ENCODE measurements at places on chromosomes 16 and 17.

DNA sequence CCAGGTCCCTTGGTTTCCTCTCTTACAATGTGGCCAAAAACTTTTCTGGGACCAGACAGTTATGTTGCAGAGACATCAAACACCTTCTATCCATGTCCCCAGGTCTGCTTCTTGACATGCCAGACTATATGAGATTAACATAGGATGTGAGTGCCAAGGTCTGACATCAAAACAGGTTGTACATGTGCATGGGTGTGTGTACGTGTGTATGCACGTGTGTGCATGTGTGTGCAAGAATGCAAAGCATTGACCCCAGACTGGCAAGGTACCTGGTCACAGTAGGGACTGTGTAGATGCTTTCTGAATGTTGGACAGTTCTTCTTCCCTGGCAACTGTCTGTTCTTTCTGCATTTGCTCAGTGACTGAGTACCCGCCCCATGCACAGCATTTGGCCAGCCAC, 85.6 kb downstream of the NDE1 start:
- no peak for DNase-seq

DNA sequence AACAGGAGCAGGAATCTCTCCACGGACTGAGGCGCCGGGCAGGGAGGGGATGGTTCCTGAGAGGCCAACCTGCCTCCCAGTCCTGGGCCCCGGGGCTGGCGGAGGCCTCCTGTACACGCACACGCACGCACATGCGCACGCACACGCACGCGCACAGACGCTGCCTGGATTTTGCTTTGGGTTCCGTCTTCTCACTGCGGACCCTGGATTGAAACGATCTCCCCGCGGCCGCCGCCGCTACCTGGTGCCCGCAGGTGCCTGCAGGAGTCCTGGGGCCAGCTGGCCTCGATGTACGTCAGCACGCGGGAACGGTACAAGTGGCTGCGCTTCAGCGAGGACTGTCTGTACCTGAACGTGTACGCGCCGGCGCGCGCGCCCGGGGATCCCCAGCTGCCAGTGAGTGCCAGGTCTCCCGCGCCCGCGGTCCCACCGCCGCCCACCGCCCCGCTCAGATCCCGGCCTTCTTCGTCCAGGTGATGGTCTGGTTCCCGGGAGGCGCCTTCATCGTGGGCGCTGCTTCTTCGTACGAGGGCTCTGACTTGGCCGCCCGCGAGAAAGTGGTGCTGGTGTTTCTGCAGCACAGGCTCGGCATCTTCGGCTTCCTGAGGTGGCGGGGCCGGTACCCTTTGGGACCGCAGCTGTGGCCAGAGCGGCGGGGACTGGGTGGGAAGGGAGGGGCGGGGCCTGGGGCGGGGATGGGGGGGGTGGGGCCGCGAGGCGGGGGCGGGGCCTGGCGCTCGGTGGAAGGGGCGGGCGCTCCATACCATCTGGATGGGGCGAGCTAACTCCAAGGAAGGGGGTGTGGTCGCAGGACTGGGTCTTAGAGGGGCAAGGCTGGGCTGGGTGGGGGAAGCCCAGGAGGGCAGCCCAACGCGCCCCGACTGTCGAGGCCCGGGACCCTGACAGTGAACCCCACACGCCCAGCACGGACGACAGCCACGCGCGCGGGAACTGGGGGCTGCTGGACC, 12.3 kb downstream of the CES4A start:
- DNase-seq, result no peak

DNA sequence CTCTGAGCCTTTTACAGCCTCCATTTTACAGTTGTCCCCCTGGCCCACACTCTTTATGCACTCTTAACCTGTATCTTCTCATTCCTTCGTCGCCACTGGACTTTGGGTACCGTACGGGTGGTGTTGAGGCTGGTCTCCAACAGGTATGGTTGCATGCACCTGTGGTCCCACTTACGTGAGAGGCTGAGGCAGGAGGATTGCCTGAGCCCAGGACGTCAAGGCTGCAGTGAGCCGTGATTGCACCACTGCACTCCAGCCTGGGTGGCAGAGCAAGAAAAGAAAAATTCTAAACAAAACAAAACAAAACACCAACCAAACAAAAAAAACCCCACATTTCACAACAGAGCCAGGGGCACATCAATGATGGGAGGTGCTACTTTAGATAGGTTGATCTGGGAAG, 14.4 kb upstream of the TMEM98 start:
- DNase-seq, result no peak

DNA sequence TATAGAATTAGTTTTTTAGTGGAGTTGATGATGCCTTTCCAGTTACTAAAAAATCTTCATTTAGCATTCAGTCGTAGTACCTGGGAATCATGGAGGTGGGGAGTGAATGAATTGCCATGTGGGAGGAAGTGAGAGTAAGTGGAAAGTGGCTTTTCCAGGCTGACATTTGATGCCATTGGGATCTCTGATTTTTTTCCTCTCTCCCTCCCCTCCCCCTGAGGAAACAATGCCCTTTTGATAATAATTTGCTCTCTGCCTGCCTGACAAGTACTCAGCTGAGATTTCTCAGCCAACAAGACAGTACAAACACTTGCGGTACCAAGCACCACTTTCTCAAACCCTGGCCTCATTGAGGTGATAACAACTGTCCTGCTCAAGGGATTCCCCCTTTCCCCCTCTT, 2.2 kb downstream of the UBE2Z start:
- DNase-seq, result no peak

GRCh38 chr17:21289902-21290571, 5.5 kb downstream of the MAP2K3 start:
- DNase-seq, result no peak

Measured in stimulated activated CD4-positive, alpha-beta T cell treated with anti-CD3 and anti-CD28 coated beads, Interleukin-1b, Interleukin-23, amount 100 ng/mL, for 1 hour (primary cell).